Activated naive CD8-positive, alpha-beta T cell treated with anti-CD3 and anti-CD28 coated beads for 36 hours (primary cell): ENCODE measurements at places on chromosomes 11 and 22. TPM values are rescaled to one million over a fixed set of nuclear protein-coding genes. Genes with fewer than 3 reads are reported as not detected.
A peak's percentile ranks its signal among the peaks of the same experiment; 100 is the strongest.

- DNase-seq: no peak
These were observed 28.9 kb upstream of the SLC22A12 start for GRCh38 chr11:64561984-64562722.

DNA sequence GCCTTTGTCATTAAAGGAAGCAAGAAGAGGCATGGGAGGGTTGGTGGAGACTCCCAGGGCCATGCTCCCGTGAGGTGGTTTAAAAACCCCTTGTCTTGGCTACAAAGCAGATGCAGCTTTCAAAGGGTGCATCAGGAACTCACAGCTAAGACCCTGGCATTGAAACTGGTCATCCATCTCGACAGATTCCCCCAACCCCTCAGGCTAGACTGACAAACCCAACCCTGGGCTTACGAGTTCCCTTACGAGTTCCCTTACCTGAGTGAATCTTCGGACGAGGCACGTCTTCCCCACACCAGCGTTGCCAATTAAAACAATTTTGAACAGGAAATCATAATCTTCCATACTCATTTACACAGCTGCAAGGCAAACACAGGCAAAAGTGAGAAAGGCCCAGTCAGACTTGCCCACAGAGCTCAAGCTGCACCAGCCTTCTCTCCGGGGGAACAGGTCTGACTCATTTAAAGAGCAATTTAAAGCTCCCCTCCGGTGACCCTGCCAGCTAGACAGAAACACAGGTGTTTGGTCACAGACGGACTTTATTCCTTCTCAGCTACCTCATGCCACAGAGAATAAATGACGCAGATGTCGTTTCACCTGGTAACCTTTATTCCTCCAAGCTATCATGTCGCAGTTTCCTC is 74.6 kb downstream of the RAB30 start:
- peak; percentile 45 for DNase-seq

GRCh38 chr22:22692707-22693530 is 48.5 kb downstream of the GGTLC2 start:
- DNase-seq: peak; percentile 62

DNA sequence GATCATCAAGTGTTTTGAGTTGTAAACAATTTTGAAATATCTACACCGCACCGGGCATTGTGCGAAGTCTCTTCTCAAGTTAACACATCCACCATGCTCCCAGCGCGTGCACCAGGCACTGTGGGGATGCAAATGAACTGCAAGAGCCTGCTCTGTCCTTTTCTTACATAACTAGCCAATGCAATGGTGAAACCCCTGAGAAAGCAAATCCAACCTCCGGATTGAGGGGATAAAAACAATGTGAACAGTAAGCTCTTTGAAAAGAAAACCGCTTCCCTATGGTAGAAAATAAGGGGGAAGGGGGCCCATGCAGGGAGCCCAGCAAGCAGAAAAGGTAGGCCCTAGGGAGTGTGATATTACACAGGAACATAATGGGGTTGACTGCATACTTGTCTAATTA is 274.9 kb upstream of the MPPED2 start:
- no peak for DNase-seq

- DNase-seq: peak; percentile 74
These were observed 90.6 kb downstream of the RPS6KA4 start for GRCh38 chr11:64449381-64450167.

- DNase-seq: no peak
These were observed 363.6 kb downstream of the BRD1 start for GRCh38 chr22:49464037-49464436.

- DNase-seq: no peak
These were observed 14.1 kb downstream of the HRAS start for GRCh38 chr11:521177-521688.

DNA sequence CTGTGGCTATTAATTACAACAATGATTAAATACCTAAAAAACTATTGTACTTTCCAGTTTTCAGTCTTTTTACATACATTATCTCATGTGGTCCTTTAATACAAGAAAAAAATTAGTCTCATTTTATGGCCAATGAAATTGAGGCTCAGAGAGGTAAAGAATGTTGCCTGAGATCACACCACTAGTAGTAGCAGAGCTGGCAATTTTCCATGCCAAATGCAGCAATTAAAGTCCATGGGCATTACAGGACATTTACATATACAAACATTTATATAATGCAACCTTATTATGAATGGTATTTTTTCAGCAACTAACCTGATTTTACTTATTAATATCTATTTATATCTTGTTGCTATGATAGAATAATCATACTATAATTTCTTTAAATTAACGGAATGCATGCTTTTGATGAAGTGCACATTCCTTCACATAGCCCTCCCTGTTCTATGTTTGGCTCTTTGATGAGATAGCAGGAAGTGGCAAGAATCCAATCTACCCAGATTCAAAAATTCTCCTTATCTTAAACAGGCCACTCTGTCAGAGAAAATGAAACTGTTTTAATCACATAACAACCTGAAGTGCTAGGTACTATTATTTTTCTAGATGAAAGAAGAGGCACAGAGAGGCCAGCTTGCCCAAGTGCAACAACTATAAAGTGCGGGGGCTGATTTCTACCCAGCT is 120.9 kb upstream of the LDLRAD3 start:
- no peak for DNase-seq

DNA sequence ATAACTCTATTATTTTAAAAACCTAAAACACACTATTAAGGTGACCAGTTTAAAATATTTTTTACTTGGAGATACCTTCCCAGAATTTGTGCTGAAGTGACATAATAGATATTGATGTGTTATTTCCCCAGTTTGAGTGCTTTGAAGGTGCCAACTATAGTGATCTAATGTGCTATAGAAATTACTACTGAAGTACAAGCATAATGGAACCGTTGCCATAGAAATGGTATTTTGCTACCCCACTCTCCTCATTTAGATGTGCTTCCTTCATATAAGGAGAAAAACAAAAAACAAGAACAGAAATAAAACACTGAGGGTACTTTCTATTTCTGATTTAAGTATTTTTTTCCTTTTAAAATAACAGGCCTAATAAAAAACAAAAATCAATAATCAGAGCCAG is 19.2 kb downstream of the DDI1 start:
- no peak for DNase-seq

DNA sequence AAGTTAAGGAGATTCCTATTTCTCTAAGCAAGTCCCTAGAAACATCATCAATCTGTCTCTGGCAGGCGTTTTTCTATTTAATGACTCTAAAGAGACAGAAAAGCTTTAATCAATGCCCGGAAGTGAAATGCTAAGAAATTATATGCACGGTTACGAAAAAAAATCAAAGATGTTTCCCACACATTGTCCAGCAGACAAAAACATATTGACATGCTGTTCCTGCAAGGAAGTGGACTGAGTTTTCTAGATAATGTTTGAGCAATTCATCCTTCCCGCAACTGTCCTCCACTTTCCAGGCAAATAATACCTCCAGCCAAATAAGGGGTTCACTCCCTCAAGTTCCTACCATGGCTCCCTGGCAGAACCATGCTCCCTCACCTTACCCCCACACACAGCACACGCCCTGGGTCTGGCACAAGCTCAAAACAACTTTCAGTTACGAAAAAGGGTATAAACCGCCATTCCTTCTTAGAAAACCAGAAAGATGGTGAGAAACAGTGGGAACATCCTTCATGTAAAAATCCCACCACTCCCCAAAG is 29.6 kb downstream of the GALNT18 start:
- DNase-seq: no peak

GRCh38 chr11:12206529-12206928 is 96.1 kb downstream of the MICAL2 start:
- DNase-seq: no peak

DNA sequence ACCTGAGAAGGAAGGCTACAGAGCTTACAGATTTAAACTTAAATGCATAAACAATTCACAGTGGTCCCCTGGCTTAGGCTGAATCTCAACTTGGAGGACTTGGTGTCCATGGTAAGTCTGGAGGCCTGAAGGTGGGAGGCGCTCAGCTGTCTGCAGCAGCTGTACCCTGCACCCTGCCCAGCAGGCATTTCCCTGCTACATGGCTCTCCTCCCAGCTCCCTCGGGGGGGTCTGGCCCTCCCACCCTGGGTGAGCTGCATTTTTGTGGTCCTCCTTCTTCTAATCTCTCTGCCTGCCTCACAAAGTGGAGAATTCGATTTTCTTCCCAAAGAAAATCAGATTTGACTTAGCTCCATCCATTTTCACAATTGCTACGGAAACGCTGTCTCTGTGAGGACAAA is 273.2 kb downstream of the KIRREL3 start:
- DNase-seq: no peak

DNA sequence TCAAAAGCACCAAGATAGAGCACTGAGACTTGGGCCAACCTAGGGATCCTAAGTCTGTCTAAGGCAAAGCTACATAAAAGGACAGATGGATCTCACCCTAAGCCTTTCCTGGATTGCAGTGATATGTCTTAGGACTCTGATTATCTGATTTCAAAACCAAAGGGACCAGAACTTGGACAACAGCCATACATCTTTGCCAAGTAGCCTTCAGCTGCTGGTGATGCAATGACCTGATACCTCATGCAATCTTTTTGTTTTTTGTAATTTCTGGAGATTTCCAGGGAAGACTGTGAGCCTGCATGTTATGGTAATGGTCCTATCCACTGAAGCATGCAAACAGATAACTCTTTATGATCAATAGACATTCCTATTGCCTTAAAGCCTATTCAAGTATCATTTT is 230.4 kb upstream of the MTNR1B start:
- DNase-seq: no peak

DNA sequence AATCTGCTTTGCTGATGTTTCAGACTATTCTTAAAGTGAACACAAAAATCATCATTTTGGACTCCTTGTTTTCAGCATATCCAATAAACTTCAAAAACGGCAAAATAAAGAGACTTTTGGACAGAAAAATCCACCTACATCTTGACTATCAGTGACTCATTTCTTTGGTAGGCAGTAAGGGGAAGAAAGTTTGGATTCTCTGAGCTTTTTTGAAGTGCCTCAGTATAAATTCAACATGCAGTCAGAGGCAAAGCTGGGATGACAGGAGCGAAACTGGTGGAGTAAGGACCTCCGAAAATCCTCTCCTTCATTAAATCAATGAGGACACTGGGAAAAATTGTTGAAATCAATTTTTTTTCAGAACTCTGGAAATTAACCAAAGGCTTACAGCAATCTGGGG is 29.7 kb downstream of the EFCAB6 start:
- no peak for DNase-seq

- DNase-seq: no peak
These were observed 41.2 kb upstream of the KCNQ1OT1 start for GRCh38 chr11:2741006-2741376.

DNA sequence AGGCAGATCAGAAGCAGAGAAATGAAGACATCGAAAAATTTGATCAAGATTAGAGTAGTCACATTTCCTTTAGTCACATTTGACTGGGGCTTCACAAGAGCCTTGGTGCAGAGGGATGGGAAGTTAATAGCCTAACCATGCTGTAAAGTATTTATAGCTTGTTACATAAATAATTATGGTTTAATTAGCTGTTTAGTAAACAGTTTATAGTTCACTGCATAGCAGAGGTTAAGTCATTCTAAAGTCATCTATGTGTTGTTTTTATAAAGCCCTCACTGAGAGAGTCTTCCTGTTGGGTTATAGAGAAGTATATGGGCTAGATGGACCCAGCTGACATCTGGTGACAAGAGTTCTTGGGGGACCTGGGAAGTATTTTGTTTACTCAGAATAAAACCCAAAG is 47.1 kb downstream of the INSC start:
- no peak for DNase-seq

DNA sequence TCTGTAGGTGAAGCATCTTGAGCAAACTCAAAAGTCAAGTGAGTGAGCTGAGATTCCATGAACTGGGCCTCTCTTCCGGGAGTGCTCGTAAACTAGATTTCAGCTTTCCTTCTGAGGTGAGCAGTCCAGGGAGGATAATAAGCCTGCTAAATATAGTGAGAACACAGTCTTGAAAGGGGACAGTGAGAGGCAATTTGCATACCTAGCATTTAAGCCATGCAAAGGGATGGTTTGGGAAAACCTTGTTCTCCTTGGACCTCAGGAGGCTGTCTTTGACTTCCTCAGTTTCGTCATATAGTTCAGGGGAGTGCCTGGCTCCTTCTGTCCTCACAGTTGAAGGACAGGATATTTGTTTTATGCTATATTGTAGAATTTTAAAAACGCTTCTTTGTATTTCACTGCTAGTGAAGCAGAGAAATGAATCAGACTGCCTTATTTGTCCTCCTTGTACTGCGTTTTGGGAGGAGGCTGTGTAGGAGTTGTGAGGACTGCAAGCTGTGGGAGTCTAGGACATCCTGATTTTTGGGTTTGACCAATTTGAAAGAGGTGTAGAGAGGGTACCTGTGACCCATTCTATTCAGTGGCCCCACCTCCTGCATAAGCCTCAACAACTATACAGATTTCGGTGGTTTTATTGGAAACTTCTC is 11.0 kb upstream of the SORL1-AS1 start:
- DNase-seq: no peak

- no peak for DNase-seq
These were observed 147.0 kb upstream of the NTM start for GRCh38 chr11:131223198-131223991.

DNA sequence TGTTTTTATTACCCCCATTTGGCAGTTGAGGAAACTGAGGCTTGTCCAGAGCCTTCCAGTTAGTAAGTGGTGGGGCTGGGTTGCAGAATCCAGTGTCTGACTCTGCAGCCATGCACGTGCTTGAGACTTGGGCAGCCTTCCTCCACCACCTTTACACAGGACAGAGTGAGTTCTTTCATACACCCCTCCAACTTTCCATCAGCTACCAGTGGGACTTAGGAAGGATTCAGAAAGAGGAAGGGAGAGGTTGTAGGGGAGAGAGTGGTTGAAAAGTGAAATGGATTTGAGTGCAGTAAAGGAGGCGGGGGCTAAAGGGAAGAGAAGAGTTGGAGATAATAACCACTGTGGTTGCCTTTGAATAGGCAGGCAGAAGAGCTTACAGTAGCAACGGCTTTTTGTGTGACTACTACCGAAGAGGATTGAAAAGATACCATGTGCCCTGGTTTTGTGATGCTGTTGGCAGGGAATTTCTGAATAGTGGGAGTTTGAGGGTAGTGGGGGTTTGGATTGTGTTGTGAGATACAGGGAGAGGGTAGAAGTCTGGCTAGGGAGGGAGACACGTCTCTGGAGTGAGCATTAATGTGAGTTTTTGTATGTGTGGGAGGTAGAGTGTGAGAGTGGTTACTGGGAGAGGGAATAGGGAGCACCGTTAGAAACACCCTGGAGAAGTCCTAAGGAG is 1.7 kb downstream of the UVRAG start:
- no peak for DNase-seq

- DNase-seq: no peak
These were observed 25.4 kb upstream of the SEZ6L start for GRCh38 chr22:26143806-26144325.

Gene P2RX6
- total RNA-seq: 0.14 TPM

Gene DUSP8
- total RNA-seq: 2.1 TPM

Gene BAIAP2L2
- total RNA-seq: 0.20 TPM

Gene MAP6
- not detected for total RNA-seq

Gene UBXN1
- 124 TPM for total RNA-seq

Gene ANAPC15
- total RNA-seq: 70.4 TPM

Gene PKNOX2
- total RNA-seq: not detected

Gene PDE3B
- 44.4 TPM for total RNA-seq

Gene POU2F3
- not detected for total RNA-seq

Gene VSIG10L2
- not detected for total RNA-seq

Gene MS4A6E
- total RNA-seq: not detected

Gene TRIM5
- 20.3 TPM for total RNA-seq

Gene CACNA1I
- total RNA-seq: 0.27 TPM

Gene SLCO2B1
- not detected for total RNA-seq

Gene SOX10
- not detected for total RNA-seq

Gene TRIM48
- not detected for total RNA-seq

Gene IRAG1
- not detected for total RNA-seq

Gene BRSK2
- 0.46 TPM for total RNA-seq
